ENCODE measurements at places on chromosomes 3 and 15.

DNA sequence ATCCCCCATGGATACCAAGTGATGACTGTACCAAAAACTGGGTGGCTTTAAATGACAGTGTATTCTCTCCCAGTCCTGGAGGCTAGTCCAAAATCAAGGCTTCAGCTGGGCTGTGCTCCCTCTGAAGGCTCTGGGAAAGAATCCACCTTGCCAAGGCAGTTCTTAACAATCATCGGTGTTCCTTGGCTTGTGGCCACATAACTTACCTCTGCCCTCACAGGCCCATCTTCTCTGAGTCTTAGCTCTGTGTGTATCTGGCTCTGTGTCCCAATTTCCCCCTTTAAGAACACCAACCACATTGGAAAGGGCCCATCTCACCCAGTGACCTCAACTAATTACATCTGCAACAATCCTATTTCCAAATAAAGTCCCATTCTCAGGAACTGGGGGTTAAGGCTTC lies 503.0 kb upstream of the PROK2 start:
- DNase-seq, result no peak

- no peak for DNase-seq
These were observed 216.3 kb downstream of the LPP start for GRCh38 chr3:188370081-188370830.

- no peak for DNase-seq
These were observed 26.9 kb upstream of the EHHADH start for GRCh38 chr3:185280572-185281365.

DNA sequence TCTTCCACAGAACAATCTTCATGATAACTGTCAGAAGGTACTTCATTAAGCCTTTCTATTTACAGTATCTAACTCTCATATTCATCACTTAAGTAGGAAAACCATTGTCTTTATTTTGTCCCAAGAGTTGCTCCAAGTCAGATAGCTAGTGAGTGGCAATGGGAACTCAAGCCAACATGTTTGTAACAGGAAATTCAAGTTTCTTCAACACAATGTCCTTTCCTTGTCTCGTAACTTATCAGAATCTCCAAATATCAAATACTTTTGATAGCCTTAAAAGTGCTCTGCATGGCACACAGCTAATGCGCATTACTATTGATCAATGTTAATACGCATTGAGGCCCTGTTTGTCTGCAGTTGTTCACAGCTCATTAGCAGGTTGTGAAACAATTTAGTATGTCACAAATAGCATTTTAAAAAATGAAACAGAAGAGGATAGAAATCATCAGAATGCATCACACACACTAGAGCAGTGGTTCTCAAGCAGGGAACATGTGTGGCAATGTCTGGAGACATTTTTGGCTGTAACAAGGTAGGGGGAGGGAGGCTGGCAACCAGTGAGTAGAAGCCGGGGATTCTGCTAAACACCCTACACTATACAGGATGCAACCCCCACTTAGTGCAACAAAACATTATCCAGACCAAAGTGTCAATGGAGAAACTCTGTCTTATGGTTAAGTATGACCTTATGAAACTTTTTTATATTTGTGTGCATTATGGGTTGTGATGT lies 27.5 kb downstream of the BTLA start:
- no peak for DNase-seq

GRCh38 chr3:15271785-15272381 lies 60.5 kb downstream of the SH3BP5 start:
- DNase-seq, result no peak

DNA sequence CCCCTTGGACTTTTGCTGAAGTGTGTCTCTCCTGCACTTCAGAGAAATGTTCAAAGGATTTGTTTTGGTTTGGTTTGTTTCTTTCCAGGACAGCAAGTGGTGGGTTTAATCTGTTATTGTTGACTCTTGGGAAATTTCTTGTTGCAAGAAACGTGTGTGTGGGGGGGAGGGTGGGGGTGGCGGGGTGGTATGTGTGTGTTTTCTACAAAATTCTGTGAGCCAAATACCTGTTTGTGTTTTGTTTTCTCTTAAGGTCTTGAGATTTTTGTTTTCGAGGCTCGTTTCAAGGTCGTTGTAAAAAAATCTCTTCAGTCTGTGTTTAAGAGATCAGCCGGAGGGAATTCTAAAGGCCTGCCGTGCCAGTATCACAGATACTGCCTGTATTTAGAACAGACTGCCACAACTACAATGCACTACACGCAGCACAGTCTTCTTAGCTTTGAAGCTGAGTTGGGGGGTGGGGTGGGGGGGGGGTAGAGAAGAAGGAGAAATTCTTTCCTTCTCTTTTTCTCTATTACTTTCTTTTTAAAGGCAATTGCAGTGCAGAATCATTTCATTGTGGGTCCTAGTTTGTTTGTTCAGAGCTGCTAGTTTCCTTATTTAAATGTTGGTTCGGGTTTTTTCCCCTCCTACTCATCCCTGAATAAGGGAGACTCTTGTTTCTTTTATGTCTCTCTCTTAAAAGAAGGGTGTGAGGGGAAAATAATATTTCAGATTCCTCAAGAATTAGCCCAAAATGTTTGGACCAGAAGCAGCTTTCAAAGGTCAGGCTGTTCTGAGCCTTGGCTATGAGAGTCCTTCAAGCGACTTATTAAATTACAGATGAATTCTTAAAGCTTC lies 1.4 kb upstream of the BCL6 start:
- no peak for DNase-seq

DNA sequence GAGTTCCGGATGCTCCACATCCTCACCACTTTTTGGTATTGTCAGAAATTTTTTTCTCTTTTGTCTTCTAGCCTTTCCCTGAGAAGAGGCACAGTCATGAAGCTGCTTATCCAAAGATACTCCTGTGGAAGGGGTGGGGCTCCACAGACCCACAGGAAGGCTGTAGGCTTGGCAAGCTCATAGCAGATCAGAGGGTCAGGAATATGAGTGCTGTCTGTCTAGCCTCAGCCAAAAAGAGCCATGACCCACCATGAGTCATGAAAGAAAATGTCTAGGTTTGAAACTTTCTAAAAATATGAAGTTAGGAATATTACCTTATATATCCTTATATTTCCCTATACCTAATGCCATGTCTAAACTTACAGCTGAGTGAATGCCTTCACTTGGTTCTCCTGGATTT lies 118.2 kb upstream of the THBS1 start:
- no peak for DNase-seq

DNA sequence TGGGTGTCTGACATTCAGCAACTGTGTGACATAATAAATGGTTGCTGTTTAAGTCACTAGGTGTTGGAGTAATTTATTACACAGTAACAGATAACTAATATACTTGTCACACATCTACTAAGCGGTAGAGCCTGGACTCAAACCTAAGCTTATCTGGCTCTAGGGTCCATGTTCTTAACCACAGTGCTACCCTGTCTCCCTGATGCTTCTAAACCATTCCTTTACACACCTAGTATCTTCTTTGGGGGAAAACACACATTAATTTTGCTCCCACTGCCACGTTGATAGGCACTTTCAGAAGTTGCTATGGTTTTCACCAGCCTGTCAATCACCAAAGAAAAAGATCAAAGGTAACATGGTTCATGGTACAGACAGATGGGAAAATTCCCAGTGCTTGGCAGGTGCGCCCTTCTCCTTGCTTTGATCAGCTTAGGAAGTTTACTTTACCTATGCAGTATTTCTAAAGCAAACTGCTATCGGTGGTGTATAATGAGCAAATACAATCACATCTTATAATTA lies 150.8 kb downstream of the PDZRN3 start:
- no peak for DNase-seq

GRCh38 chr3:27385504-27385903 lies 16.3 kb upstream of the NEK10 start:
- no peak for DNase-seq

DNA sequence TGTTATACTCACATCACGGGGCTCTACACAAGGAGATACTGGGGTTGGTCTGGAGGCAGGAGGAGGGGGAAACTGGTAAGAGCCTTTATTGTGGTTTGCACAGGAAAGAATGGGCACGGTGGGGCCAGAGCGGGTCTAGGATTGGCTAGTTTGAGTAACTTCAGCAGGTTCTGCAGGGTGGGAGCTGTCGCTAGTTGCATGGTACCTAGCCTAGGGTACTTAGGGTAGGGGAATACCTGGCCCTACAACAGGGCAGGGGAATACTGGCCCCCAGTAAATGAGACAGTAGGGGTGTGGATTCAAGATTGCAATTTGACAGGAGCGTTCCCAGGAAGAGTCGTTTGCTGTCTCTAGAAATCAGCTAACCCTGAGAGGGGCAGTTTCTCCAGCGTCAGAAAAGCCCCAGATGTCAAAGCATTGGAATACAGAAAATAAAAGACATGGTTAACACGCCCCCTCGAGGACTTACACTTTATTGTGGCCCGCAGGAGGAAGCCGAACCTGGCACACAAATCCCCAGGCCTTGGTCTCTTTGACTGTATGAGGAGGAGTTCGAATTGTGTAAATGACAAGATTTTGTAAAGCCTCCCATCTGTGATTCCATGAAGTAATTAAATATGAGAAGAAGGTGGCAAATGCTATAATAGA lies 32.0 kb downstream of the ST8SIA2 start:
- no peak for DNase-seq

- DNase-seq, result no peak
These were observed 13.9 kb upstream of the SLITRK3 start for GRCh38 chr3:165210132-165210531.

DNA sequence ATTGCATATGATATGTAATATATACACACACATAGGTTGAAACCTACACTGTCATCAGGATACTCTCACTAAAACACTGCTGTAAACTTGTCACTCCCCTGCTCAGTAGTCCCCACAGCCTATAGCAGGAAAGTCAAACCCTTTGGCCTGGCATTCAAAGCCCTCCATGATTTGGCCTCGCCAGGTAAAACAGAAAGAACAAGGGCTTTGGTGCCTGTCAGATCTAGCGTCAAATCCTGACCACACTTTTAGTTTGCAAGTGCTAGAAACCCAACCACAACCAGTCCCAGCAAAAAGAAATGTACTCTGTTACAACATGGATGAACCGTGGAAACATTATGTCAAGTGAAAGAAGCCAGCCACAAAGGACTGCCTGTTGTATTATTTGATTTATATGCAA lies 11.4 kb downstream of the CRABP1 start:
- no peak for DNase-seq

GRCh38 chr15:38049891-38050290 lies 115.5 kb downstream of the TMCO5A start:
- DNase-seq, result no peak

GRCh38 chr3:170551252-170551651 lies 34.6 kb downstream of the SLC7A14 start:
- no peak for DNase-seq

GRCh38 chr15:59350421-59350732 lies 22.3 kb downstream of the MYO1E start:
- DNase-seq, result no peak

GRCh38 chr3:3648988-3649679 lies 150.1 kb upstream of the LRRN1 start:
- DNase-seq, result no peak

- no peak for DNase-seq
These were observed 411.1 kb upstream of the RGMA start for GRCh38 chr15:93500155-93500554.

DNA sequence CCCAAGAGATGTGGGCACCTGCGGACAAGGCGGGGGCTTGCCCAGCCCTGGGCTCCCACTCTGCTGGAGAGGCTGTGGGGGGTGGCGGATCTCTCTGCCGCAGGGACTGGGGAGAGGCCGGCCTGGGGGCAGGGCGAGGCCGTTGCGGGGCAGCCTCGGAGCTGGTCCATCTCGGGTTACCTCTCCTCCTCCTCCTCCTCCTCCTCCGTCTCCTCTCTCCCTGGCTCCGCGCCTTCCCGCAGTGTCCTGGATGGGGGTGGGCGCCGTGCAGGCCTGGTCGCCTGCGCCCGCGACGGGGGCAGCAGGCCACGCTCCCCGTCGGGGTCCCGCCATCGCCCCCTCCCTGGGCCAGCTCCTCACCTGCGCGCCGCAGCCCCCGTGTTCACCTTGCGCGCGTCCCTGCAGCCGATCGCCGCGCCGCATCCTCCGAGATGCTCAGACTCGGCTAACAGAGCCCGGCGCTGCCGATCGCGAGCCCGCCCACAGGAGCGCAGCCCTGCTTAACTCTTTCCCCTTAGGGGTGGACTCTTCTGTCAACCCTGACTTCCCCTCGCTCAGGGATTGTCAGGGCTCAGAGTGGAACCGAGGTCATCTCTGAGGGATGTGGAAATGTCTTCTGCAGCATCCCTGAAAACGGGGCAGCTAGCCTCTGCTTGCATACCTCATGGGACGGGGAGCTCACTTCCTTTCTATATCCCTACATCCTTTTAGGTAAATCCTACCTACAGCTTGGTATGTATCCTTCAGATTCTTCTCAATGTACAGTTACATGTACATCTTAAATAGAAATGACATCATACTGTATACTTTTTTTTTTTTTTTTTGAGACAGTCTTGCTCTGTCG lies at the start of gene PRRT3:
Gene PRRT3, minus strand, starts transcription at position 447 of the 844 bp plus-strand sequence. CDS start 2,293 bp downstream, outside the sequence.
- DNase-seq, result no peak

- DNase-seq, result no peak
These were observed 20.0 kb upstream of the C3orf22 start for GRCh38 chr3:126578702-126579101.

- DNase-seq, result no peak
These were observed 9.4 kb downstream of the BOC start for GRCh38 chr3:113220721-113221120.

DNA sequence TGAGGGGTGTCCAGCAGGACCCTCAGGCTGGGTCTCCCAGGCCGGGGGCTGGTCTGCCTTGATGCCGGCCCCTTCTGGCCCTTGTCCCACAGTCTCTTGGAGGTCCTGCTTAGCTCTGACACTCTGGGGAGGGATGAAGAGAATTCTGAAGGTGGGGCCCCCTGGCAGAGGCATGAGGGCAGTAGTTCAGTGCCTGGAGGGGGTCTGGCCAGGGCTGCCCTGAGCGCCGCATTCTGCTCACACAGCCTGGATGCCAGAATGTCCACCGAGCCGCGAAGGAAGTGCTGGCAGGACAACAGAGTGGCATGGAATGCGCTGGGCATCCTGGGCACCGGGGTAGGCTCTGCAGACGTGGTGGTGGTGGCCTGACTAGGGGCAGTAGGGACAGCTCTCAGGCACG lies 55.5 kb downstream of the SMAD6 start:
- DNase-seq, result no peak

Measured in NCI-H187 treated with DMSO at 0.1 percent for 48 hours (cell line).